ENCODE measurements at places on chromosomes 3 and 15.

DNA sequence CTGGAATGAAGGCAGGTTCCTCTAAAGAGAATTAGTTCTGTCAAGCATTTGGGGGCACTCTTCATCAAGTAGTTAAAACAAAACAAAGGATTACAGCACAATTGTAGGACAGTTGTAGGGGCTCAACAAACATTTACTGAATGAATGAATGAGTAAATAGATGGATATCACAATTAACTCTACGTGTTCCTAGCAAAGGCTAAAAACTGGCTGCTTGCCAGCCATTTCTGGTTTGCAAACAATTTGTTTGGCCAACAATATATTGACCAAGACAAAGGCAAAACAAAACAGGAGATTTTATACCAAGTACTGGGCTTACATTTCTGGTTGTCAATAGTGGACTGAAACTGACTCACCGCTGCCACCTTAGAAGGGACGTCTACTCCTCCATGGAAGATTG, 116.8 kb downstream of the ZNF280D start:
- no peak for DNase-seq

- no peak for DNase-seq
Observed at GRCh38 chr15:36903922-36904556, 196.3 kb downstream of the MEIS2 start.

- no peak for DNase-seq
Observed at GRCh38 chr3:52032702-52033408, 23.5 kb downstream of the DUSP7 start.

DNA sequence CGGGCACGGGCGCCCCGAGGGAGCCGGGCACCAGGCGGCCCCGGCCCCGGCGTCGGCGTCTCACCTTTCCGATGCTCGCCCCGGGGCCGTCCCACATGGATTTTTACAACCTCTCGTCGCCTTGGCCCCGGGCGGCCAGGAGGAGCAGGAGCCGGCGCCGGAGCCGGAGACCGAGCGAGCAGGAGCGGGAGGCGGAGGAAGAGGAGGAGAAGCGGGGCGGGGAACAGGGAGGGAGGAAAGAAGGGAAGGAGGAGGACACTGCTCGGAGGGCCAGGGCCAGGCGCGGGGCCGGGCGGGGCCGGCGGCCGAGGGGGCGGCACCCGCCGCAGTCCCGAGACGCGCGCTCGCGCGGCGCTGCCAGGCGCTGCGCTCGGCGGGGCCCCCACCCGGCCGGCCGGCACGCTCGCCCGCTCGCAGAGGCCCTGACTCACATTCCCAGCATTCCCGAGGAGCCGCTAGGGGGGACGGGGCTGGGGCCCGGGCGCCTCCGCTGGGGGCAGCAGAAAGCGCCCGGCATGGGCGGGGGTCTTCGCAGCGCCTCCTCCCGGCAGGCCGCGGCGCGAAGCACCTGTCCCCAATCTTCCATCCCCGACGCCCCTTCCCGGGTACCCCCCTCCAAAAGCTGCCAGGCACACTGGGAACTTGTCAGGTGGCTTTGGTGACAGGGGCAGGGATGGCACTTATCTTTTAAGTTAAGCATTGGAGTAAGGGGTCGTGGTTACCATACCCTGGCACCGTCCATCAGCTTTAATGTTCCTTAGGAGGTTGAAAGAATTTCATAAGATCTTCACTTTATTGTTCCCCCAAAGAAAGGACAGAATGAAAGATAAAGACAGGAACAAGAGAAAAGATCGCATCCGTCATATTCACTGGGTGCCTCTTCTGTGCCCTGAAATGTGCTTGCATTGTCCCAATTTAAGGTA, at the start of gene ERC2:
ERC2 (minus strand) TSS at position 284 of the 923 bp plus-strand sequence.
- DNase-seq: no peak

- DNase-seq: no peak
Observed at GRCh38 chr3:40617084-40617483, 92.3 kb downstream of the ZNF621 start.
